ENCODE measurements at places on chromosomes 7 and 10.

DNA sequence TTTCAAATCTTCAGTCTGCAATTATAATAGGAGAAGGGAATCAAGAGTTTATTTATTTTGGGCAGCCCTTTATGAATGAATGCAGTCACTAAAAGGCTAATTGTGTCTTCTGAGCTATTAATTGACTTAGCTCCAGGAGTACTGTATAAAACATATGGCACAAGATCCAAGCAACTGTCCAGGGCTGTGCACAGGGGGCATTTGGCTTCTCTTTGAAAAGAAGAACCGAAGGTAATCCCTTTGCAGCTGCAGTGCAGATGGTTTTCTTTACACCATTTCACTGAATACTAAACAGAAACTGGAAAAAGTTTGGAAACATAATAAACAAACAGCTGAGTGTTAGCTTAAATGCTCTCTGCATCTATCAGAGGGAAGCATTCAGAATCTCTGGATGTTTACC lies 282.6 kb upstream of the LRRN3 start:
- DNase-seq, result no peak

DNA sequence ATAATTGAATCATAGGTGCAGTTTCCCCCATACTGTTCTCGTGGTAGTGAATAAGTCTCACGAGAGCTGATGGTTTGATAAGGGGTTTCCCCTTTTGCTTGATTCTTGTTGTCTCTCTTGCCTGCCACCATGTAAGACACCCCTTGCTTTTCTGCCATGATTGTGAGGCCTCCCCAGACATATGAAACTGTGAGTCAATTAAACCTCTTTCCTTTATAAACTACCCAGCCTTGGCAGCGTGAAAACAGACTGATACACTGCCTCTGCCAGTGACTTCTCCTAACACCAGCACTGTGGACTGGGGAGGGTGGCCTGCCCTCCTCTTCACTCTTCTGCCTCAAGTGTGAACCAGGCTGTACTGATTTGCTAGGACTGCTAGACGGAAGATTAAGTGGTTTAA lies 108.6 kb downstream of the RAB11FIP2 start:
- DNase-seq, result no peak

DNA sequence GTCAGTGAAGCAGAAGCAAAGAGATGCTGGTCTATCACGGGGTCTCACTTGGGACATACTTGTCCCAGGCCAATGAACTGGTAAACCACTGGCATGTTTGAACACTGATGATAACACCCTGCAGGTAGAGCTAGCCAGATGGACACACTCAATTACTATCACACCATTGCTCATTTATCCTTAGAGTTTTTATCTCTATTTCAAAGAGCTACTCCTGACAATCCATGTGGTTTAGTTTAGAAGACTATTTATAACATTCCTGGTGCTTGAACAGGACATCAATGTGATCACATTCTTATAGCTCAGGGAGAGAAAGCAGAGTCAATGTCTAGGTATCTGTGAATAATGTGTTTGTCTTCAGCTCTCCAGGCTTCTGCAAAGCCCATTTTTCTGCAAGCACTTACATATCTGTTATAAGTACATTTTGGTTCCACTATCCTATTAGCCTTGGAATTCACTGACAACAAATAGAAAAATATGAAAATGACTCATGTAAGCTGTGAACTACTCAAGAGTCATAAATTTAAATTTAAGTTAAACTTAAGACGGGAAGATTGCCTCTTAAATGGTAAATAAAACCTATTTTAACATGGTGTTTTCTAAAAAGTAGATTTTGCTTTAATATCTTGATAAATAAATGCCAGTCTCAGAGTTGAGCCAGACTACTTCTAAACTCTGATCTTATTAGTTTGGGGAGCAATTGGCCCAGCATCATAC lies 106.7 kb upstream of the MBL2 start:
- peak; percentile 12 for DNase-seq

DNA sequence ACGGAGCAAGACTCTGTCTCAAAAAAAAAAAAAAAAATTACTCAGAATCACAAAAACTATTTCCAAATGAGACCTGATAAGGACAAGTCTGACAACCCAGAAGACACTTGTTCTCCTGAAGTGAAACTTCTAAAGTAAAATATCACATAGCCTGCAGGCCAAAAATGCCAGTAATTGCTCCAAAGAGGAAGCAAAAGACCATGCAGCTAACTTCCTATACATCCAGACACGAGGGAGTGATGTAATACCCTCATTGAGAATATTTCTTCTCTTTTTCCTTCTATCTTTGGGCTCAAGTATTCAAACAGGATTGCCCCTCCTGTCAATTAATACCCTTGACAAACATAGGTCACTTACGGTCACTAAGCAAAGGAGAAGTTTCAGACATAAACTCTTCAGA lies 31.2 kb downstream of the ARMH3 start:
- no peak for DNase-seq

- DNase-seq, result no peak
These were observed 171.9 kb upstream of the TEX47 start for GRCh38 chr7:88967432-88967831.

DNA sequence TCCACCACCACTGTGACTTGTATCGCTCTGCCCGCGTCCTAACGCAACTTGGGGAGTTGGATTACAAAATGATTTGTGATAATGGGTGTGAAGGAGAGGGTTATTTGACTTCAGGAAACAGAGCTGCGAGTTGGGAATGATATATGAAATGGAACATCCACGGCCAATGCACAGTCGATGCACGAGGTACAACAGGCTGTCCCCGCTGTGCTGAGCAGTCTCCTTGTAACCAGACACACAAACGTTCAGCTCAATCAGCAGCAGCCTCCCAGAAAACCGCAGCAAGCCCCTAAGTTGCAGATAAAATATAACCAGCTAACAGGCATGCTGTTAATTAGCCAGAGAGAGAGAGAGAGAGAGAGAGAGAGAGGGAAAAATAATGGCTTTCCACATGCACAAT lies 332.7 kb upstream of the MGMT start:
- DNase-seq, result no peak

DNA sequence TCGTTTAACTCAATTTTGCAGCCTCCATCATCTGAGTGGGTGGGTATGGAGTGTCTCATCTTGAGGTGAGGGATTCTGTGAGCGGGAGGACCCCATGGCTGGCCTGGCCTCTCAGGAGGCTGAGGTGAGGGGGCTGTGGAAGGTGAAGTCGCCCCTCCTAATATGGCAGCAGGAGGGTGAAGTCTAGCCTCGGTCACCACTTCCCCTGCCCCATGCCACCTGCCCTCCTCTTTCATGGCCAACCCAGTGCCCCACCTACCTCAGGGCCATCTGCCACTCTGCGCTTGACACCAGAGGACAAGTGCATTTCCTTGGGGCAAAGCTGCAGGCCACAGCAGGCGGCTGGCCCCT lies 8.7 kb downstream of the RASGEF1A start:
- DNase-seq, result no peak

GRCh38 chr10:88989824-88990383 lies 694 bp upstream of the FAS start:
- DNase-seq, result peak; percentile 86

GRCh38 chr7:24871770-24872169 lies 108.2 kb downstream of the OSBPL3 start:
- DNase-seq, result no peak
